PC-3 (cell line): ENCODE measurements at places on chromosomes 11 and 22. TPM values are rescaled to one million over a fixed set of nuclear protein-coding genes. Genes with fewer than 3 reads are reported as not detected.

The IL18 gene
- total RNA-seq, result 53.6 and 61.6 TPM in 2 replicates

The OR2AT4 gene
- total RNA-seq, result not detected in 2 replicates

The PANX3 gene
- total RNA-seq, result not detected in 2 replicates

The MYRF gene
- 5.1 and 7.0 TPM in 2 replicates for total RNA-seq

The FAT3 gene
- not detected in 2 replicates for total RNA-seq

The C11orf97 gene
- total RNA-seq, result not detected in 2 replicates

- DNase-seq, result no peak
Observed at GRCh38 chr11:133265530-133266035, 266.7 kb downstream of the OPCML start.

DNA sequence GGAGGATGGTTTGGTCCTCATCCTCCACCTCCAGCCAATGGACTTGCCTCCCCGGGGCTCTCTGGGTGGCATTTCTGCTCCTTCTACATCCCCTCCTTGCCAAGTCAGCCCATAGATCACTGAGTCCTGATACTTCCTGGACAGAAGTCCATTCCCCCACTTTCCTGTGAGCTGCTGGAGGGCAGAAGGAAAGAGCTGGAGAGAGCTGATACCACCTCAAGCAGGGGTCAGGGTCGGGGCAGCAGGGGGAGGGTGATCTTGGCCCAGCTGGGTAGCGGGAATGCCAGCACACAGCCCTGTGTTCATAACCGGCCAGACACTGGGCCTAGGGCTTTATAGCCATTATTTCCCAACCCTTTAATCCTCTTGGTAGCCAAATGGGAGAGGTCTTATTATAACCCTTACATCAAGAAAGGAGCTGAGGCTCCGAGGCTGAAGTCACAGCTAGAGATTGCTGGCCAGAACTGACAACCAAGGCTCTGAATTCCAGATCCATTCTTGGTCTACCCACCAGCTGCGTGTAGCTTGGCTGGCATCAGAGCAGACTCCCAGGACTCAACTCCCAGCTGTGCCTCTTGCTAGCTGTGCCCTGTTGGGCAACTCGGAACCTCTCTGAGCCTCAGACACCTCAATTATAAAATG, 39.9 kb downstream of the CD6 start:
- DNase-seq, result no peak

DNA sequence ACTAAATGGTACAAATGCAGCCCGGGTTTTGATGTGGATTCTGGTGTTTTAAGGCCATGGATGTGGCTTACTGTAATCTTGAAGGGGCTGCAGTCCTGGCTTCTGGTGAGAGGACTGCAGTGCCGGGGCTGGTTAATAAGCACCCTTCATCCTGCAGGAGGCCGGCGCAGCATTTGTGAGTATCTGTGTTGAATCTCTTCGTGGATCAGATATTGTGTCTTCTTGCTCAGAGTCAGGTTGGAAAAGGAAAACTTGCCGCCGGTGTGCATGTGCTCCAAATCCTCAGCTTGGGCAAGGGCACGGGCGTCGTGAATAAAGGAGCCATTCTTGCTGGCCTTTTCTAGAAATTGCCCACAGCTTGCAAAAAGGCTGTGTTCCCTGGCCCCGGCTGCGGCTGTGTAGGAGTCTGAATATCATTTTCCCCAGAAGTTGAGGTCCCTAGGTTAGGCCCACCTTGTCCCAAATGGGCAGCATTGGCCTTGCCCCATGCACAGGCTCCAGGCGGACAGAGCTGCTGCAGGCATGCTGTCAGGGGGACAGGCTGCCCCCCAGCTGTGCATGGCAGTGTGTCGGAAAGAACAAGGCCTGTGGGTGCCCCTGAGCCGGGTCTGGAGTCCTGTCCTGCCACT, 28.9 kb upstream of the PARVB start:
- no peak for DNase-seq

- DNase-seq, result peak; percentile 88
Observed at GRCh38 chr11:128496692-128497060, 90.7 kb downstream of the ETS1 start.

DNA sequence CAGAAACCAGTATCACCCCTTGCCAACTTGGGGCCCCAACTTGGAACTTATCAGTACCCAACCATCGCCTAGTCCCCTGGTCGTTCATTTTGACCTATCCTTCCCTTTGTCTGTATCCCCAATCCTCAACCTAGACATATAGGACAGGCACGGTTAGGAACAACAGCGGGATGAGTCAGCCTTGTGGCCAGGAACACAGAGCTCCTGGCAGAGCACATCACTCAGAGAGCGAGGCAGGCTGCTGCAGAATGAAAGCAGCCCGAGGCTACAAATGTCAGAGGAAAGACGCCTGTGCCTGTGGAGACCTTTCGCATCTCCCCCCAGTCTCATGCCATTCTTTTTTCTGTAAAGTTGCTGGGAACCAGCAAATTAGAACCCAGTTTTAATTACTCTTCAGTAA, 14.6 kb downstream of the DKK3 start:
- DNase-seq, result peak; percentile 90

DNA sequence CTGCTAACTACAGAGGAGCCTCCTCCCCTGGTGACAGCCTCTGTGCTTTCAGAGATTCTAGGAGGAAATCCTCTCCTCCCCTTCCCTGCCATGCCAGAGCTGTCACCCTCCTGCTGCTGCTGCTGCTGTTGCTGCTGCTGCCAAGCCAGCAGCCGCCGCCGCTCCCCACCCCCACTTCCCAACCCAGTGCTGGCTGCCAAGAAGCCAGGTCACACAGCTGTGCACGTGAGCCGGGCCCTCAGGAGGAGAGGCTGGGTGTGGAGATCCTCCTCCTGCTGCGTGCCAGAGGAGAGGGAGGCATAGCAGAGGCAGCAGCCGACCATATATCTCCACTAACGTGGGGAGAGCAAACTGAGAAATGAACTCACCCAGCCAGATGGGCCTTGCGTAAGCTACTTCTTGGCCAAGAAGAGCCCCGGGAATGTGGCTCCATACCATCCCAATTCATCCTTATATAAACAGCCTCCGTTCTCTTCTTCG, 12.4 kb downstream of the CRY2 start:
- no peak for DNase-seq

DNA sequence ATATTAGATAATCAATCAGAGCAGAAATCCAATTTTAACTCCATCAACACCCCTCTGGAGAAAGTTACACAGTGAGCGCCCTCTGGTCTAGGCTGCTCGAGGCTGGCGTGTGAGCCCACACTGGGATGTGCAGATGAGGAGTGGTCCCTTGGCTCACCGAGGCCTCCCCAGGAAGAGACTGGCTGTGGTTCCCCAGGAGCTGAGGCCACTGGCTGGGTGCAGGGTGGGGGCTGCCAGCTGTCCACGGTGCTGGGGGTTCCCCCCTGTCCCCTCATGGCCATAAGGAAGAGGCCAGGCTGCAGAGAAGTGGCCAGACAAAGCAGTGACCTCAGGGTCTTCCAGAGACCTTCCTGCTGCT, 750.7 kb downstream of the BRD1 start:
- DNase-seq, result no peak

GRCh38 chr11:83070731-83071566, 748 bp downstream of the RAB30 start:
- DNase-seq, result no peak

DNA sequence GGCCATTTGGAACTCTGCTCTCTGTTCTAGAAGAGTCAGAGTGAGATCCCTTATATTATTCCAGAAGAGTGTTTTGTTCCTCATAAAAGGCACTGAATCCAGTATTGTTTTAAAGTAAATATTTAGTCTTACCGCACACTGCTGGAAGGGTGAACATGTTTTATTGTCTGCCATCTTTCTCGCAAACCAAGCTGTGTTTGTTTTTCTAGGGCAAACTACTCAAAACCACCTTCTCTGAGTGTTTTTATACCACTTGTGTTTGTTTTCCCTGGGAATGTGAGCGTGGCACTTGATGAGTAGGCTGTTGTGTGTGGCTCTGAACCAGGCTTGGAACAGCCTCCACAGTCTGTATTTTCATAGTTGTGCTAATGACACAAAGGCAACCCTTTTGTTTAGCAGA, 89.8 kb downstream of the DBX1 start:
- DNase-seq, result peak; percentile 30

DNA sequence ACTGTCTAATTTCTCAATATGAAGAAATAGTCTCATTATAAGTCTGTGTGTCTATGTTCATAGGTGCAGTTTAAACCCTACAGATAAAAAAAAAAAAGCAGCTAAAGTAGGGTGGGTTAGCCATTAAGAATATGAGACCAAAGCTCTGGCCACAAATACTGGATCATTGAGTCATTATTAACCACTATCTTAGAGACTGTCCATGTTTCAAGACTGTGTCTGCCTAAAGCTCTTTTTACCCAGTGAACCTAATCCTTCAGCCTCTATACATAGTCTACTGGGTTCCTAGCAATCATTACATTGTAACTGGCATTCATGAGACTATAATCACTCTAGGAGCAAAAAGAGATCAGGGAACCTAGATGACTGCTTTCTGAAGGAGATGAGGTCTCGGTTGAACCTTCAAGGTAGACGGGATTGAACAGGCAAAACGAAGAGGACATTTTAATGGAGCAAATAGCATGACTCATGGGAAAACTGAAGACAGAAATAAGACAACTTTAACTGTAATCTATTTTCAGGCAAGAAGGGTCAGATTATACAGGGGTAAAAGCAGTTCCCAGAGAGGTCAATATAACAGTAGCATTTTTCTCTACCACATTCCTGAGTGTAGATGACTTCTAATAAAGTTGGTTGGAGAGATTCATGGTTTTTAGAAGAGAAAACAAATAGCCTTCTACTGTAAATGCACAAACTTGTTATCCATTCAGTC, 64.0 kb upstream of the FIBIN start:
- DNase-seq, result no peak

DNA sequence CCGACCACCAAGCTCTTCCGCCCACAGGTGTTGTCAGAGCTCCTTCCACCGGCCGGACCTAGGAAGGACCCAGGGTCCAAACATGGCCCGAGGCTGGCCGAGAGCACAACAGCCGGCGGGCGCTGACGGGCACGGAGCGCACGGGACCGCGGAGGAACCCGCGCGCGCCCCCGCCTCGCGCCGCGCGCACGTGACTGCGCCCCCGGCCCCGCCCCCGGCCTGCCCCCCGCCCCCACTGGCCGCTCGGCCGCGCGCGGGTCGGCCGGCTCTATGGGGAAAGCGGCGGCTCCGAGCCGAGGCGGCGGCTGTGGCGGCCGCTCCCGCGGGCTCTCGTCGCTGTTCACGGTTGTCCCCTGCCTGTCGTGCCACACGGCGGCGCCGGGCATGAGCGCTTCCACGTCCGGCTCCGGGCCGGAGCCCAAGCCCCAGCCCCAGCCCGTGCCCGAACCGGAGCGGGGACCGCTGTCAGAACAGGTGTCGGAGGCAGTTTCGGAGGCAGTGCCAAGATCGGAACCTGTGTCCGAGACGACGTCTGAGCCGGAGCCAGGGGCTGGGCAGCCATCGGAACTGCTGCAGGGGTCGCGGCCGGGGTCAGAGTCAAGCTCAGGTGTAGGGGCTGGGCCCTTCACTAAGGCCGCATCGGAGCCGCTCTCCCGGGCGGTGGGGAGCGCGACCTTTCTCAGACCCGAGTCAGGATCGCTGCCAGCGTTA, at the start of gene OSBP2:
Gene OSBP2 (plus strand): TSS at position 235 of the 711 bp plus-strand sequence. CDS start 36 bp downstream, at position 271.
- peak; percentile 19 for DNase-seq

DNA sequence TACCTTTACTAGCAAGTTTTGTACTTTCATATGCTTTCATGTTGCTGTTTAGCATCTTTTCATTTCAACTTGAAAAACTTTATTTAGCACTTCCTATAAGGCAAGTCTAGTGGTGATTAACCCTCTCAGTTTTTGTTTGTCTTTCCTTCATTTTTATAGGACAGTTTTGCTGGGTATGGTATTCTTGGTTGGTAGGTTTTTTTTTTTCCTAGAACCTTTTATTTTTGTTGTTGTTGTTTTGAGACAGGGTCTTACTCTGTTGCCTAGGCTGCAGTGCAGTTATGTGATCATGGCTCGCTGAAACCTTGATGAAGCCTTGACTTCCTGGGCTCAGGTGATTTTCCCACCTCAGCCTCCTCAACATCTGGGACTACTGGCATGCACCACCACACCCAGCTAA, 29.9 kb upstream of the SLC5A1 start:
- no peak for DNase-seq

DNA sequence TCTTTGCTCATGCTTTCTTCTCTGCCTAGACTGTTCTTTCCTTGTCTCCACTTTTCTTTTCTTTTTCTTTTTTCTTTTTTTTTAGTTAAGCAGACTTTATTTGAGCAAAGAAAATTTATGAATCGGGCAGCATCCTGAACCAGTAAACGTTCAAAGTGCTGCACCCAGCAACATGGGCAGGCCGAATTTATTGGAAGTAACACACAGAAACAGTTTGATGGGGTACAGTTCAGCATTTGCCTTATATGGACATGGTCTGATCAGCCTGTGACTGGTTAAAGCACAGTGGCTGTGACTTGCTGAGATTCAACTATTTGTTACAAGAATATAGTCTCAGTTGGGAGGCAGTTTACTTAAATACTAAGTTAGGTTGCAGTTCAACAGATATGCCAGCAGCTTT, 16.0 kb downstream of the CD3E start:
- DNase-seq, result no peak

- DNase-seq, result peak; percentile 74
Observed at GRCh38 chr22:50530877-50531545, 1.2 kb upstream of the TYMP start.

GRCh38 chr11:60762851-60763691, 6.4 kb downstream of the MS4A15 start:
- DNase-seq, result peak; percentile 51

DNA sequence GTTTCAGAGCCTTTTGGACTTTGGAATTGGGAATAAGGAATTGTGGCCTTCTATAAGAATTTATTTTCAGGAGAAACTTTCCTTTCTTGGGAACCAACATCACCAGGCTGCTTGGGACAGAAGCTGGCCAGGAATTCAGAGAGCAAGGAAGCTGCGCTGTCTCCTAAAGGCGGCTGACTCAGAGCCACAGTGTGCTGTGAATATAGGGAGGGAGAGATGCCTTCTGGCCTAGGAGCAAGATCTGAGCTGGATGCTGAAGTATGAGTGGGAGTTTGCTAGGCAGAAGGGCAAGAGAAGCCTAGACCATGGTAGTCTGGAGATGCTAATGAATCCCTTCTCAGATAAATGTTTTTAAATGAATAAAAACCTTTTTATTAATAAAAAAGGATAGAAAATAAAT, 213.7 kb upstream of the TBCEL start:
- DNase-seq, result no peak

DNA sequence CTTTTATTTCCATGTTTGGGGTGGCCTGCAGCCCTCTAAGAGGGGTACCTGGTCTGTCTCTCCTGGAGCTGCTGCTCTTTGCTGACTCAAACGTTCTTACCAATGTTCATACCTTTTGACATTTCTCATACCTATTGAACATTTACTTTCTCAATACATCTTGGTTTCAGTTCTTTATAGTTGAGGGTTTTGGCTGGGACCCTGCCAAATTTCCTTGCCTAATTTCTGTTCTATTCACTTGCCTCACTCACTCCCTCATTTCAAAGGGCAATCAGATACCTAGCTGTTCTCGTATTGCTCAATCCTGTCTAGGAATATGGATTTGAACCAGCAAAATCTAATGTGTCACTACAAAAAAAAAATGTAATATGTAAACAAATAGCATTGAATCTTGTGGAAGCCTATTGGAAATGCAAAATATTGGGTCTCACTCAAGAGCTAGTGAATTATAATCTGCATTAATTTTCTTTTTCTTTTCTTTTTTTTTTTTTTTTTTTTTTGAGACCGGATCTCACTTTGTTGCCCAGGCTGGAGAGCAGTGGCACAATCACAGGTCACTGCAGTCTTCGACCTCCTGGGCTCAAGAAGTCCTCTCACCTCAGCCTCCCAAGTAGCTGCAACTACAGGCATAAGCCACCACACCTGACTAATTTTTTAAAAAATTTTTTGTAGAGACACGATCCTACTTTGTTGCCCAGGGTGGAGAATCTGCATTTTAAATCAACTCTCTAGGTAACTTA, 7.5 kb downstream of the OR6M1 start:
- DNase-seq, result no peak
